ENCODE measurements at places on chromosomes 16 and 17.
A peak's percentile ranks its signal among the peaks of the same experiment; 100 is the strongest.

GRCh38 chr17:41885733-41886132, 20.5 kb upstream of the KLHL11 start:
- DNase-seq: peak; percentile 49

GRCh38 chr16:77469634-77470033, 34.8 kb upstream of the ADAMTS18 start:
- no peak for DNase-seq

DNA sequence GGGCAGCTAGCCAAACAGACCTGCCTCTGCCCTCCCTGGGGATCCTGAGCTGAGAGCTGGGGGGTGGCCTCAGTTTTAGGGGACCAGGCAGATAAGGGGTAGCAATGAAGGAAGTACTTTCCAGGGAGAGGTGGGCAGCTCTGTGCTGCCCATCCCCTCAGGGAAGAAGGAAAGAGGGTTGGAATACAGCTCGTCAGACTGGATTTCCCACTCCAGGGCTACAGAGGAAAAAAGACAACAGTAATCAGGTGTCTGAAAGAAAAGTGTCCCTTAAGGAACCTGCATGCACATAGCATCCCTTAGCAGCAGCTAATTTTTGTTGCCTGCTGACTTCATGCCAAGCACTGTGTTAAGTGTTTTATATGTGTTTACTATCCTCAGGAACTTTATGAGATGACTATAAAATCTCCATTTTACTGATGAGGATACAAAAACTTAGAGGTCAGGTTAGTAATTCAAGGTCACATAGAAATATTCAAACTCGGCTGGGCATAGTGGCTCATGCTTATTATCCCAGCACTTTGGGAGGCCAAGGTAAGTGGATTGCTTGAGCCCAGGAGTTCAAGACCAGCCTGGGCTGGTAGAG, 3.2 kb upstream of the MRPL58 start:
- no peak for DNase-seq

- no peak for DNase-seq
These were observed 22.5 kb upstream of the ICAM2 start for GRCh38 chr17:64042700-64043485.

GRCh38 chr17:14781123-14781522, 480.2 kb downstream of the HS3ST3B1 start:
- DNase-seq: no peak

DNA sequence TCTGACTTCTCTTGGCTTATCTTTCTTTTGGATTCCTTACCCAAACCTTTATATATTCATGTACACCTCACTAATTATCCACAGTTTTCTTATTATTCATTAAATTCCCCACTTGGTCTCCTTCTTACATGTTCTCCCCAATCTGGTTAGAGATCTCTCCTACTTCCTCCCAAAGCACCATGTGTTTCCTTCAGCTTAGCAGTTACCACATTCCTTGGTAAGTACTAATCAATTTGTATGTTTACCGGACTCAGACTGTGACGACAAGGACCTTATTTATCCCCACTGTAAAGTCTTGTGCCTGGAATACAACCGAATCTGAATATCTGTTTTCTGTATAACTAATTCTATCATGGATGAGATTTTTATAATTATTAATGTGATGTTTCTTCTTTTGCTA, 389.5 kb downstream of the KCNJ2 start:
- no peak for DNase-seq

DNA sequence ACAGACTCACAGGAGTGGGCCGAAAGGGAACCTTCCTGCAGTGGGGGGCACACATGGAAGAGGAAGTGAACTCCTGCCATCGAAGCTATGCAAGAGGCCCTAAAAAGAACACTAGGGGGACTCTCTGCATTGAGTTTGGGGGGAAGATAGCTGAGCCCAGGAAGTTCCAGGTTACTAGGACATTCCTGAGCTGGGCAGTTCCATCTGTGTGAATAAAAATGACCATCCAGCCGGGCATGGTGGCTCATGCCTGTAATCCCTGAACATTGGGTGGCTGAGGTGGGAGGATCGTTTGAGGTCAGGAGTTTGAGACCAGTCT, 211.8 kb downstream of the ZNF423 start:
- peak; percentile 24 for DNase-seq

- no peak for DNase-seq
These were observed 27.7 kb upstream of the MPHOSPH6 start for GRCh38 chr16:82197540-82198240.

GRCh38 chr16:87145181-87146176, 171.7 kb downstream of the C16orf95 start:
- peak; percentile 87 for DNase-seq

DNA sequence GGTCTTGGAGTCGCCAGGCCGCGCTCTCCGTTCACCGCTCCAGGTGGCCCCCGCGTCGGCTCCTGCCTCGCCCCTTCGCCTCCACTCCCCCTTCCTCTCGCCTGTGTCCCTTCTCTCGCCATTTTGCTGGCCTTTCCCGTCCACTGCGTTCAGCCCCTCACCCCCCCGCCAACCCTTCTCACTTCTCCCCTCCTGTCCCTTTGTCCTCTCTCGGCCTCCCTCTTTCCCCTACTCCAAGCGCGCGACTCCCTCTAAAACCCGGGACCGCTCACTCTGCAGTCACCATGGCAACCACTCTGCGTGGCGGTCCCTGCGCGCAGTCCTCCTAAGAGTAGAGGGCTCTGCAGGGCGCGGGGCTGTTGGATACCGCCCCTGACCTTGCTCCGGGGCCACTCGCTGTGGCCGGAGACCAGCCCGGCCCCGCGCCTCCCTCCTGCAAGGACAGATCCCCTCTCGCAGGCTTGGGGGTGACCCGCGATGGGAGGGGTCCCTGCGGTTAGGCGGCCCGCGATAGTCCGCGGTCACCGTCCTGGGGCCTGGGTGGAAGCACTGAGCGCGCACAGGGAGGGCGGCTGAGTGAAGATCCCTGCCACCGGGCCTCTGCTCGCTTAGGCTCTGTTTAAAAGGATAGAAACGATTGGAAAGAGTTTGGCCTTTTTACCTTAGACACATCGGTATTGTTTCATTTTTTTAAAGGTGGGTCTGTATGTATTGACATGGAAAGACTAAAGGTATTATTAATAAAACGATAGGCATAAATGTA, 454 bp downstream of the CCDC40 start:
- no peak for DNase-seq

DNA sequence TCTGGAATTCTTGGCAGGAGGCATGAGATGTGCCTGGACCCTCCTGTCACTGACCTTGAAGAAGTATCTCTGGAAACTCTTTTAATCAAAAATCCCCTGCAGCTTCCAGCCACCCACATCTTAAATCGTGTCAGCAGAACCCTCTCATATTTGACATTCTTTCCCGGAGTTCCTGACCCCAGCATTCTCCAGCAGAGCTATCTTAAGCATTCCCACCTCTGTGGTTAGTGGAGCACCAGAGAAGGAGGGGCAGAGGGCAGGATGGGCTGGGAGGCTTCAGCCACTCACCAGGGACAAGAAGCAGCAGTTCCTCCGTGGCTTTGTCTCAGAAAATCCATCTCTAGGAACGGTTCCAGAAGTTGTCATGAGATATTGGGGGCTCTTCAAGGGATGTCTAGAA, 149.9 kb downstream of the RGS9 start:
- DNase-seq: peak; percentile 80

GRCh38 chr17:56898874-56899273, 15.0 kb downstream of the TRIM25 start:
- DNase-seq: no peak

GRCh38 chr16:51797669-51798259, 646.7 kb upstream of the SALL1 start:
- no peak for DNase-seq

- no peak for DNase-seq
These were observed 23.6 kb upstream of the PLLP start for GRCh38 chr16:57308041-57308440.

- DNase-seq: no peak
These were observed 113.4 kb upstream of the CDH8 start for GRCh38 chr16:62149631-62150030.

DNA sequence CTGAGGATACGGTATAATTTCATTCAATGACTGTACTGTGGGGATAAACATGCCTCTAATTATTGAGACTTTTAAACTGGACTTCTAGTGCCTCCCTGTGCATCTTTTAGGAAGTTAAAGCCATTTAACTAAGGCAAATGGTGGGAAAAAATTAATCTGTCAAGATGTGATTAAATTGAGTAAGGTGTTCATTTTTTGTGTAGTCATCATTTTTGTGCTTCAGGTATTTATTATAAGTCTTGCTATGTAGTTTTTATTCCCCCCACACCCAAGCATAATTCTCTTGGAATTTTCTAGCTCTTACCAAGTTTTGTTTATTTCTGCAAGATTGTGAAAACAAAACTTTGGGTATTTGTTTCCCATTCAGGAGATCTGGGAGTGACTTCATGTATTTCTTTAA, 10.2 kb downstream of the TAF15 start:
- DNase-seq: no peak

DNA sequence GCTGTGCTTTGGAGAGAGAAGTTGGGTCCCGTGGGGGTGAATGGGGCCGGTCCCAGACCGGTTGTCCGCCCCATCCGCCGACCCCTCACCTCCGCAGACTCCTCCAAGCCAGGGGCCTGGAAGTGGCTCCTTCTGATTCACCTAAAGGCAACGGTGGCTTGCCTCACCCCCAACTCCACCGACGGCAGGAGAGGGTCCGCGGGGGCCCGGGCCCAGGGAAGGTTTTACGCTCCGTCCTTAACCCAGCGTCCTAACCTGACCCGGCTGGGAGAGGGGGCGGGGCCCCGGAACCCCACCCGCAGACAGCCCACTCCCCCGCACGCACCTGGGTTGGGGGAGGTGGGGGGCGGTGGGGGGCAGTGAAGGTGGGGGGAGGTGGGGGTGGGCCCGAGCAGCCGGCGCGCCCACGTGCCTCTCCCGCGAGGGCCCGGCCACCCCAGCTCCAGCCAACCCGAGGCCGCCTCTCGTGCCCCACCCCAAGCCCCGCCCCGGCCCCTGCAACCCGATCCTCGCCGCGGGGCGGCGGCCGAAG, 12.7 kb upstream of the CD300A start:
- peak; percentile 97 for DNase-seq

GRCh38 chr16:83200005-83200779, 573.4 kb downstream of the CDH13 start:
- no peak for DNase-seq

DNA sequence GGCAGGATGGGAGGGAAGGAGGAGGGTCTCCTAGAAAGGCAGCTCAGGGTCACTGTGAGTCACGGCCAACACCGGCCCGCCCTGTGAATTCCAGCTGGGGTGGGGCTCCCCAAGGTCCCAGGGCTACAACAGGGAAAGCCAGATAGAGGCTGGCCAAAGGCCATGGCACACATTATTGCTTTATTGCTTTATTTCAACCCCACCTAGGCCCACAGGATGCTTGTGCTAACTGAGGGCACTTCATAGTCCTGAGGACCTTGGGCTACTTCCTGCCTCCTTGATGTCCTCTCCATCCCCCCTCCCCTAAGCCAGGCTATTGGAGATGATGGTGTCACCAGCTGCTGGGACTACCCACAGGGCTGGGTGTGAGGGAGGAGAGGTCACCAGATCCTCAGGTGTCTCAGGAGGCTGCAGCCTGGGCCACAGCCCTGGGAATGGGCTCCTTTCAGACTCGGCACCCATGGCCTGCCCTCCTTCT, 26.1 kb downstream of the LRRC75A start:
- DNase-seq: no peak

GRCh38 chr16:53571763-53572162, 68.8 kb upstream of the AKTIP start:
- no peak for DNase-seq

DNA sequence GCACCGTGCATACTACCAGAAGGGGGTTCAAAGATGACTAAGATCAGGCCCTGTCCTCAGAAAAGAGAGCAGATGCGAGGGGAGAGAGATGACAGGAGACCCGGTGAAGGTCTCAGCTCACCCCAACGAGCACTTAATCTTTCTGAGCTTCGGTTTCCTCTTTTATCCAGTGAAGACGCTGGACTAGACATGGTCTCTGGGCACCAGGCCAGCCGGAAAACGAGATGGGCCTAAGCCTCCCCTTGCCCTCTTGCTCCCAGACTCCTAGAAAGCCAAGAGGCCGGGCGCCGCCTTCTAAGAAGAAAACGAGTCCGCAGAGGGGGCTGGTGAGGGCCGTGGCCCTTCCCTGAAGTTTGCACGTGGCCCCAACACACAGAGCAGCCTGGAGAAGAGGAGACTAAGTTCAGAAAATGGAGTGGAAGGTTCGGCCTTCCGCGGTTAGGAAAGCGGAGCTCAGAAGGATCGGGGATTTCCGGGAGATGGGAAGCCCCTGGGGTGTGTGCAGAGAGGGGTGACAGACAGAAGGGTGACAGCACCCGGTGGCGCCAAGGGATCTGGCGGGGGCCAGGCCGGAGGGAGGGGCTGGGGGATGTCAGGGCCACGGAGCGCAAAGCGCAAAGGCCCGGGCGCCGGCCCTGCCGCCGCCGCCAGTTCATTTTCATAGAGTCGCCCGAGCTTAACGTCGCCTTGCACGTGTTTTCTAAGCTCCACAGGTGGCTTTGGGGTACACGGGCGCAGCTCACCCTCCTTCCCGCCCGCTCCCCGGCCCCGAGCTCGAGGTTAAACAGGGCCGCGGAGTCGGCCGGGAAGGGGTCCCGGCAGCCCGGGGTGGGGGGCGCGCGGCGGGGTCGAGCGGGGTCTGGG, 42.1 kb upstream of the BHLHA9 start:
- no peak for DNase-seq

DNA sequence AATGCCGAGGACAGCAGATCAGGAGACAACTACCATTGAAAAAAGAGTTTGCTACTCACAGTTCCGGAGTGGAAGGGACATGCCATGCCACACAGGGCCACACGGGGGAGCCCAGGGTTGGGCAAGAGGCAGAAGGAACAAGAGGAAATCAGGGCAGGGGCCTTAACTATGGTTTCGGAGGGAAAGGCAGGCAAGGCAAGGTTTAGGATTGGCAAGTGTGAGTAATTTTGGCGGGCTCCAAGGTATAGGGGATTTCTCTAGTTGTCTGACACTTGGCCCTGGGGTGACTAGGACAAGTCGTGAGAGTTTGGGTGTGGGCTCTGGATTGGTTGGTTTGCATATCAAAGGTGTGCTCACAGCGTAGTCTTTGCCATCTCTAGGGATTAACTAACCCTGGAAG, 27.0 kb upstream of the NTN1 start:
- peak; percentile 51 for DNase-seq

- DNase-seq: no peak
These were observed 26.0 kb upstream of the PRKCA start for GRCh38 chr17:66276328-66276937.
